Cerebellar cortex (tissue), 1 donor: ENCODE measurements at places on chromosomes 3 and 15.

- no peak for DNase-seq
Measured at GRCh38 chr15:87483468-87483867, 773.1 kb downstream of the NTRK3 start.

DNA sequence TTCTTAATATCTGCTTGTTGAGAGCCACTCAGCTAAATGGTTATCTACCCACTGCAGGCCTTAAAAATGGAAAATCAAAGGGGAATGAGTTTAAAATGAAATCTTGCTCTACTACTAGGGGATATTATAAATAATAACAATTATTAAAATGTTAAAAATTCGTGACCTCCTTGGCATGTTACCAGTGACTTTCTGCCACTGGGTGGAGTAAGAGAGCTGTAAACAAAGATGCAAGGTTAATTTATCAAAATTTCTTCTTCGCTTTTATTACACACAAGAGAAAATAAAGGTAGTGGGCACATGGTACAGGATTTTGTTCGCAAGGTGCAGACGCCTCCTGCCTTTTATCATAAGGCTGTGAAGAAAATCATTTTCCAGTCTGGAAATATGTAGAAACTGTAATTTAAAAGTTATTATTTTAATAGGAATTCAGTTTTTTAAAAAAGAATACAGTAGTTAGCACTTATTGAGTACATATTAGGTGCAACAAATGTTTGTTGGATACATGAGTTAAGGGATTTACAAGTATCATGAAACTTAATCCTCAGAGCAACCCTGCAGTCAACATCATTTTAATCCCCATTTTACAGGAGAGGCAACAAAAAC lies 272.6 kb downstream of the SUCLG2 start:
- no peak for DNase-seq

DNA sequence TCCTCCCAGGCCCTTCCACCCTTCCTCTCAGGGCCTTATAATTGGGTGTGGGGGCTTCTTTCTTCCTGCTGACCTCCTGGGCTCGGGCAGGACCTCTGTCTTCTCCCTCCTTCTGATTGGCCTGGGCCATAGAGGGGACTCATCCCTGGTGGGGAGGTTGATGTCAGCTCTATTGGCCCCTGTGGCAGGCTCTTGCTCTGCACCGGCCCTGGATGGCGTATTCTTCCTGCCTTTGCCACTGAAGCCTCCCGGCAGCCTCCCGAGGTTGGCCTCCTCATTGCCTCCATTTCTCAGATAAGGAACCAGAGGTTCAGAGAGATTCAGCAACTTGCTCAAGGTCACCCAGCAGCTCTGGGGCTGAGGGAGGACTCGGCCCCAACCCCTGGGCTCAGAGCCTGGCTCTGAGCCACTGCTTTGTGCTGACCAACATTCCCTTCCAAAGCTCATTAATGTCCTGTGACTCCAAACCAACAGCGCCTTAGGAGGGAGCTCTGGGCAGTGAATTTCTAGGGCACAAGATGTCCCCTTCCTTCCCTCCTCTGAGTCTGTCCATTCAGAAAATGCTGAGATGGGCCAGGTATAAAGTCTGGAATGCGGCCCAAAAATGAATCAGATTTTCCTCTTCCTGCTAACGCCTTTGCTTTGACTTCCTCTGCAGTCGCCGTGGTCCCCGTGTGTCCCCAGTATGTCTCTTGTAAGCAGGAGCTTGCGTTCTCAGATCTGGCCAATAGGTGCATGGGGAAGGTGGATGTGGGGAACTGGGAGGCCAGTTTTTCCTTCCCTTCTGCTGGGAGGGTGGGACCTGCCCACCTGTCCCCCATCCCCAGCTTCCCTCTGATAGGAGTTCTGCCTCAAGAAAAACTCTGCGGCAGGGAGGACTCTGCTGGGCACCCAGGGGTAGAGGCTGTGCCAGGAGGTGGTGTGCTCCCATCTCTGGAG lies 74.2 kb downstream of the HMCES start:
- DNase-seq, result peak; percentile 8

GRCh38 chr15:66642514-66642913 lies 59.5 kb upstream of the SMAD6 start:
- DNase-seq, result no peak

- DNase-seq, result no peak
Measured at GRCh38 chr3:114376516-114377185, 82.8 kb downstream of the TIGIT start.

- DNase-seq, result no peak
Measured at GRCh38 chr15:38705436-38706219, 141.0 kb upstream of the RASGRP1 start.

GRCh38 chr3:127908202-127908601 lies 6.8 kb upstream of the KBTBD12 start:
- DNase-seq, result no peak

DNA sequence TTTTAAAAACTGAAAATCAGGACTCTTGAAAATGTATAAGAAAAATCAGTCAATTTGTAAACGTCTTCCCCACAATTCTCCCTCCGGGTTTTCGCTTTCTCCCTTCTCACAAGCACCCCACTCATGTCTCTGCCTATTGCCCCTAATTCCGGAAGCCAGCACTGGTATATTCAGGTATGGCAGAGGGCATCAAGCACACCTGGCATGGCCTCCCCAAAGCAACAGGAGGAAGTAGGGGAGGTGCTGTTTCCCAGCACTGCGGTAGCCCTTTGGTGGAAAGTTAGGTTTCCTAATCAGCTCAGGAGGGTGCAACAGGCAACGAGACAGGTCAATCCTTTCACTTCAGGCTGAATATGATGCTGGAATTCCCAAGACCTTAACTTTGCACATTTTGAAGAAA lies 30.1 kb downstream of the LAMP3 start:
- no peak for DNase-seq

DNA sequence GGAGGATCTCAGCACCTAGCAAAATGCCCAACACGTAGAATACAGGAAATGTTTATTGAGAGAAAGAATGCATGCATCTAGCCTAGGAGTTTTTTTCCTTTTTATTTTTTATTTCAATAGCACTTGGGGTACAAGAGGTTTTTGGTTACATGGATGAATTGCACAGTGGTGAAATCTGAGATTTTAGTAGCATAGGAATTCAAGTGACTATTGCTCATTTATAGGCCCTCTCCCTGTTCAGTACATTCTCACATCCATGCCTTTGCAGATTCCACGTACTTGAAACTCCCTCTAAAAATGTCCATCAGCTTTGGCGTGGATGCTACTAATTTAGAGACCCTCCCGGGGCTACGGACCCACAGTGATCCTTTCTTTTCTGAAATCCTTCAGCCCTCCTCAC lies 61.7 kb upstream of the PIAS1 start:
- no peak for DNase-seq

GRCh38 chr3:41574900-41575299 lies 375.6 kb downstream of the CTNNB1 start:
- peak; percentile 20 for DNase-seq

DNA sequence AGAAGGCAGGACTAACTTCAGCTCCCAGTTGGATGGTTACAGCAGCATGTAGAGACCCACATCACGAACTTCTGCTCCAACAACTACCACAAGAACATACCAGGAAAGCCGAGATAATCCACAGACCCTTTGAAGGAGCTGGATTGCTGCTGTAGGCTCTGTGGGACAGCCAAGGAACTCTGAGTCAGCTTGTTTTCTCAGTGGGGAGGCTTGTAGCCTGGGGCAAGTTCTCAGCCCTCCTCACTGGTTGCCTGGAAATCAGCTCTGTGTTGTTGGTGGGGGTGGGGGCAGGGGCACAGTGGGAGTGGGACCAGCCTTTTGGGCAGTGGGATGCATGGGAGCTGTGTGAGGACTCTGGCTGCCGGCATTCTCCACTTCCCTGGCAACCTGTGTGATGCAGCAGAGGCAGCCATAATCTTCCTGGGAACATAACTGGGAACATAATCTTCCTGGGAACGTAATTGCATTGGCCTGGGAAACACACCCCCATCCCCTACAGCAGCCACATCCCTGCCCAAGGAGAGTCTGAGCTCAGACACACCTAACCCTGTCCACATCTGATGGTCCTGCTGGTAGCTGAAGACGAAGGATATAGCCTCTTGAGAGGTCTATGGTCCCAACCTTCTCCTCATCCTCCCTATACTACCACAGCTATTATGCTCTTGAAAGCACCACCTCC lies 153.1 kb downstream of the PEAK1 start:
- no peak for DNase-seq

- DNase-seq, result no peak
Measured at GRCh38 chr15:29567336-29567735, 254.9 kb downstream of the TJP1 start.

- peak; percentile 48 for DNase-seq
Measured at GRCh38 chr15:85910834-85911233, 116.1 kb upstream of the KLHL25 start.

GRCh38 chr3:101685870-101686307 lies 629 bp downstream of the RPL24 start:
- no peak for DNase-seq

DNA sequence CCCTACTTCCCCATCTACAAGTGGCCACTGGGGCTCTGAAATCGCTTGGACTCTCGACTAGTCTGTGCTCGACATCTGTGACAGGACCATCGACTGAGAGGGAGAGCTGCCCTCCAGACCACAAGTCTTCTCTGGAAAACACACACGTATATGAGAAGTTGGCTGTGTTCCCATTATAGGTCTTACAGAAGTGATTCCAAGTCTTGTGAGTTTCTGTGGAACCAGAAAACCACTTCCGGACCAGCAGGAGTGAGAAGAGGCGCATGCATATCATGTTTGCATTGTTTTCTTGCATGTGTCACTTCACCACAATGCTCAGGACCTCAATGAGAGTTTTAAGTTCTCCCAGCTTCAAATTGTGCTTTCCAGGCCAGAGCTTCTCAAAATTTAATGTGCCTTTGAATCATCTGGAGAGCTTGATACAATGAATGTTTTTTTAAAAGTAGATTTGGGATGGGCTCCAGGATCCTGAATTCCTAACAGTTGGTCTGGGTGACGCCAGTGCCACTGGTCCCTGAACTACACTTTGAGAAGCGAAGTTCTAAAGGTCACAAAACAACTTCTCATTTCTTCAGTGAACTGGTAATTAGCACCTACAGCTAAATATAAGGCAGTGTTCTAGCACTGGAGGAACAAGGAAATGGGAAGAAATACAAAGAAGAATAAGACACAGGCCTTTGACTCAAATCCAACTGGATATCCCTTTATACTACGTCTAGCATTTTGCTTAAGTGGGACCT lies 15.7 kb downstream of the LIPC start:
- DNase-seq, result no peak

DNA sequence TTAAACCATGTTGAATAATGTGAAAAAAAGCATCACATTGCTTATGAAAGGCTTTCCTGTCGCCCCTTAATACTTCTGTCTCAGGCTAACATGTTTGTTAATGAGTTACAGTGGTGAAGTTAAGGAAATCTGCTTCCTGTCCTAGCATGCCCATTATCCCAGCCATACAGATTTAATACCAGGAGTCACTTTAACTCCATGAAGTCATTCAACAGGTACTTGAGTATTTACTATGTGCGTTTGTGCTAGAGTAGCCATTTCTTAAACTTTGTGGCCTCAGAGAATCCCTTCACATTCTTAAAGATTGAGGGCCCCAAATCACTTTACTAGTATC lies 10.1 kb upstream of the SETD5 start:
- DNase-seq, result no peak

DNA sequence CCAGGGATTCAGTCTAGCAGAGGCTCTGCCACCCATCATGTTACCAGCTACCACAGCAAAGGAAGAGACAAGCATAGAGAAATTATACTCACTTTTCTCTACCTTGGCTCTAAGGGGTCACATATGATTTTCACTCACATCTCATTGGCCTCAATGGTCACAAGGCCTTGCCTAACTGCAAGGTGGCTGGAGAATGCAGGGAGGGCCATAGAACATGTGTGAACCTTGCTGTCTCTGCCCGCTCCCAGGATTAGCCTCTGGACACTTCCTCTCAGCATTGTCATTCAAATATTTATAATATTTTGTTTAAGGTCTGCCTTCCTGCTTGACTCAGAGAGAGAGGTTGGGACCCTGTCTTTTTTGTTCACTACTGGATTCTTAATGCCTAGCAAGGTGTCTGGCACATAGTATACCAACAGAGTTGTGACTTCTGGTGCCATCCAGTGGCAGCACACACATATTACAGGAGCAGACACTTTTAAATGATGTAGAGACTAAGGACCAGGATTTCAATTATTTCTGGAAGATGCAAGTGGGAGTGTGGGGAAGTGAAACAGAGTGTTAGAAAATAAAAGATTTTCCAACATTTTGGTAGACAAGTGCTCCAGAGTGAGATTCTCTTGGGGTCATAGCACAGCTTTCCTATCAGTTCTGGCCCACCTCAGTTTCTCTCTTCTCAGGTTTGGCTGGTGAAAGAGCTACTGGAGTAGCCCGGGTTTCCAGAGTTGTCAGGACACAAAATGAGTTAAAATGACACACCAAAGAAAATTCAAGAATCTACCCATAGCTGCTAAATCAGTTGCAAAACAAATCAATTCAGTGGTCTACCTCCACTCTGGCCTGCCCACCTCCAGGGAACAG lies 119.0 kb upstream of the RASGRP1 start:
- DNase-seq, result peak; percentile 76

GRCh38 chr3:47344971-47345370 lies 35.9 kb upstream of the PTPN23 start:
- DNase-seq, result peak; percentile 59

- DNase-seq, result peak; percentile 60
Measured at GRCh38 chr15:84749111-84749991, 959 bp downstream of the ZNF592 start.

DNA sequence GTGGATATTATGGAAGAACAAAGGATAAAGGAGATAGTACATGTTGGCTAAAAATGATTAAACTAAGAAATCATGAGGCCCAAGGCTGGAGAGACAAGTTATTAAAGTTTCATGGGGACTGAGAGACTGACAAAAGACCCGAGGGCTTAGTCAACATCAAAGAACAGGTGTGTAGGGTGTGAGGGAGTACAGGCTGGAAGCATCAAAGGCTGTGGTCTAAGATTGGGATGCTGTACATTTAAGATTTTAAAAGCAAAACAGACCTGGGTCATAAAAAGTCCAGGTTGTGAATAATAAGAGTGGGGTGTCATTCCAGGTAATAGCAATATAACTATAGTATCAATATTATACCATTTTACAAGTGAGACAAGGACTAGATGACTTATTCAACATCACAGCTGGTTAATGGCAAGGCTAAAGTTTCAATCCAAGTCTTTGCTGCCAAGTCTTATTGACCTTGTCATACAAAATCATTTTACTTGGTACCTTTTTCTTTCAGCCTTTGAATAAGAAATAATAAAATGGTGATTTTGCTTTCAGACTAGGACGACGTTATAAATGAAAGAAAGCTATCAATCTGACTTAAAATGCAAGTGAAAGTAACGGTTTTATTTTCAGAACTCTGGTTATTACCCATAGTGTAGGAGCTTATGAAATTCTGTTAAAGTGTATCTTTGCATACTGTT lies 211.6 kb downstream of the TNIK start:
- no peak for DNase-seq

GRCh38 chr15:65651831-65652749 lies 30.4 kb downstream of the SLC24A1 start:
- DNase-seq, result peak; percentile 65
